ENCODE measurements at places on chromosomes 16 and 17.

GRCh38 chr16:78703936-78704335, 604.5 kb downstream of the WWOX start:
- DNase-seq: no peak

GRCh38 chr17:20022701-20023100, 13.5 kb downstream of the SPECC1 start:
- DNase-seq: no peak

DNA sequence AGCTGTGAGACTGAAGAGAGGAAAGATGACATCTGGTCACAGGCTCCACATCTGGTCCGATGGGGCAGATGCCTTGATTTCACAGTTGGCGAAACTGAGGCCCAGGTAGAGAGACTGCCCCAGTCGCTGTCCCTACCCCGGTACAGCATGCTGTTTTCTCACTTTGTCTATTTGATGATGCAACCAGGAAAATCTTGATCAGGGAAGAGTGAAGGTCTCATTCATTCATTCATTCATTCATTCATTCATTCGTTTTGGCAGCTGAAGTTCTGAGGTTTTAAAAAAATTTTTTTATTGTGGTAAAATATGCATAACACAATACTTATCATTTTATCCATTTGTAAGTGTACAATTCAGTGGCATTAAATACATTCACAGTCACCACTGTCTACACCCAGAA, 19.7 kb downstream of the CMIP start:
- DNase-seq: no peak

GRCh38 chr16:59044616-59045015, 310.5 kb upstream of the GOT2 start:
- no peak for DNase-seq

DNA sequence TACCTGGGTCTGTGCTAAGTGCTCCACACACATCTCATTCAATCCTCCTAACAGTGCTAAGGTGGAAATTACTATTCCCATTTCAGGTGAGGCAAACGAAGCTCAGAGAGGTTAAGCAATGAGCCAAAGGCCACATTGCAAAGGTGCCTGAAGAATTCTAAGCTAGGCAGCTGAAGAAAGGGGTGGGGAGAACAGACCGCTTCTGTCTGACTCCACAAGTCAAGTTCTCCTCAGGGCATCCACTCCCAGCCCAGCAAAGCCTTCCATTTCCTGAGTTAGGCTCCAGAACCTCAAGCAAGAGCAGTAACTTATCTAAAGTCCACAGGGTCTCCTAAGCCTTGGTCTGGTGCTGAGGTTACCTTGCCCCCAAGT, 27.0 kb upstream of the MRPS23 start:
- no peak for DNase-seq

GRCh38 chr17:20087538-20088250, 78.5 kb downstream of the SPECC1 start:
- no peak for DNase-seq

DNA sequence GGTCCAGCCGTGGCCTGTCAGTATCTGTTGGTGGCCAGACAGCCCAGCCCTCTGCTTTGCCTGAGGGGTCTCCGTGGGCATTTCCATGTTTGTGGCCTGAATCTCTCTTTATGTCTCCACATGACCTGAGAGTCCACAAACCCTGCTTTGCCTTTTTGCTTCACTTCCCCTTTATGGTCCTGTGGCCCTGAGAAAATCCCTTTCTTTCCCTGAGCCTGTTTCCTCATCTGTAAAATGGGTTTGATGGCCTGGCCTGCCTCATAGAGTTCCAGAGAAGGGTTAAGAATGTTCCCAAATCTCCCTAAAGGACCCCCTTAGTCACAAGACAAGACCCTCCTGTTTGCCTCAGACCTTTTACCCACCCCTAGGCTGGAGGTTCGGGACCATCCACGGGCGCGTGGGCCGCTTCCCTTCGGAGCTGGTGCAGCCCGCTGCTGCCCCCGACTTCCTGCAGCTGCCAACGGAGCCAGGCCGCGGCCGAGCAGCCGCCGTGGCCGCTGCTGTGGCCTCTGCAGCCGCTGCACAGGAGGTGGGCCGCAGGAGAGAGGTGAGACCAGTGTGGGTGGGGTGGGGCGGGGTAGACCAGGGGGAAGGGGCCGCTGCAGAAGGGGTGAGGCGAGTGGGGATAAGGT, 26.2 kb upstream of the ALKBH5 start:
- DNase-seq: no peak

- peak; percentile 69 for DNase-seq
Observed at GRCh38 chr17:70059071-70059470, 16.0 kb upstream of the KCNJ16 start.

GRCh38 chr17:36602030-36602748, 806 bp downstream of the MRM1 start:
- DNase-seq: peak; percentile 21

- DNase-seq: no peak
Observed at GRCh38 chr17:4678448-4679026, 25.4 kb downstream of the PELP1 start.

DNA sequence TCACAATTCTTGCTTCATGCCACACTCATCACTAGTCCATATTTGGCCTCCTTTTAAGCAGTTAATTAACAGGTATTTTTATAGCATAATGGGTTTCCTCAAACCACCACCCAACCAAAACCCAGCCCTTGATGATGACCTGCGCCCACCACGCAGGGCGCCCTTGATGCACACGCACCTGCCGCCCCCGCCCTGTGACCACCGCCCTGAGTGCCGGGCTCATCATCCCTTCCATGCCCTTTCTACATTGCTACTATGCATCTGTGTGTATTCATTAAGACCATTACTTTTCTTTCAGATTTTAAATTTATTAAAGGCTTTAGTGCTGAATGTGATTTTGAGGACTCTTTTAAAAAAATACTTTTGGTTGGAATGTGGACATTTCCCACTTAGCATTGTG, 204.8 kb upstream of the CHMP6 start:
- DNase-seq: no peak

DNA sequence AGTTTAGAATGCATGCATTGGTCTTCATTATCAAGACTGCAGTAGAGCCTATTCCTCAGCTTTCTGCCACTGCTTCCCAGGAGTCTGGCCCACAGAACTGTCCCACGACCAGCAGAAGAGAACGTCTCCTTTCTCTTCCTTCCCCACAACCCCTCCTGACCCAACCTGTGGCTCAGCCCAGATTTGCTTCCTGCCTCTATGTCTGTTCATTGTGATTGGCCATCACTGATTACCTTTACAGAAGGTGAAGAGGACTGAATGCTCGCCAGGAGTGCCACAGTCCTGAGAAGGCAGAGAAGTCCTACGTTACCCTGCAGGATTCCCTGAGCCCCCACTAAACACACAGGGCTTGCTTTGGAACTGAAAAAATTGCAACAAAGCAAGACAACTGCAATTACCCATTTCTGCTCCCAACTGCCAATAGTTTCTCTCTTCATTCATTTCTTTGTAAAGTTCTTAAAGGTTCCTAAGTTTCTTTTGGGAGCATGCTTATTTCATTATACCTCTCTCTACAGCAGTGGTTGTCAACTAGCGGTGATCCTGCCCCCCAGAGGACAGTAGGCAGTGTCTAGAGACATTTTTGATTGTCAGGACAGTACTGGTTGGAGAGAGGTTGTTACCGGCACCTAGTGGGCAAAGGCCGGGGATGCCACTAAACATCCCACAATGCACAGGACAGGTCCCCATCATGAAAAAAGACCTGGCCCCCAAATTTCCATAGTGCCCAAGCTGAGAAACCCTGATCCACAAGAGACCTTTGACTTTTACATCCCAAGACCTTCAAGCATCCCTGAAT, 4.5 kb upstream of the NAT9 start:
- peak; percentile 64 for DNase-seq

DNA sequence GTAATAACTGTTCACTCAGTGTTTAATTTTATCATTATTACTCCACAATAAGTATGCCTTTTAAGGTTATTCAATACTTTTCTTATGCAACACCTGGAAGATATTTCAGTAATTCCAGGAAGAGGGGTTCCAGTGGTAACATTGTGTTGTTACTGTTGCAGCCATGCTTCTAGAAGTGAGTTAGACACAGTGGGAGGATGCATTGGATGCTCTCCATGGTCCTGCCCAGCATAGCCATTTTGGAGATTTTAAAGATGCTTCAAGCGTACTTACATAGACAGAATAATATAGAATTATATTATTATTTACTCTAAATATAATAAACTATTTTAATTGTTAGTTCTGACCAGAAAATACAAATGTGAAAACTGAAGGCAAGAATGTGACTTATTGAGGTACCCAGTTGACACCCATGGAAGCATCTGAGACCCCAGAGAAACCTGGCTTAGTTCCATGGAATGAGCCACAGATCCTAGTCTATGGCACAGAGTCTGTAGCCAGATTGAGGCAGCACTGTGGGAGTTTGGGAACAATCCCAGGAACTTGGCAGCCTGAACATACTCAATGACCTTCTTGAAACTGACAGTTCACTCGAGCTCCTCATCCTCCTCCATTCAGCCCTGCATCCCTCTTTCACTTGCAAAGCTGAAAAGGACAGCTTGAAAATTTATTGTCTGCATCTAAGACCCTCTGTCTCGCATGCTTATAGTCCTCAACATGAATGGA, 190.1 kb upstream of the HS3ST4 start:
- DNase-seq: peak; percentile 60

DNA sequence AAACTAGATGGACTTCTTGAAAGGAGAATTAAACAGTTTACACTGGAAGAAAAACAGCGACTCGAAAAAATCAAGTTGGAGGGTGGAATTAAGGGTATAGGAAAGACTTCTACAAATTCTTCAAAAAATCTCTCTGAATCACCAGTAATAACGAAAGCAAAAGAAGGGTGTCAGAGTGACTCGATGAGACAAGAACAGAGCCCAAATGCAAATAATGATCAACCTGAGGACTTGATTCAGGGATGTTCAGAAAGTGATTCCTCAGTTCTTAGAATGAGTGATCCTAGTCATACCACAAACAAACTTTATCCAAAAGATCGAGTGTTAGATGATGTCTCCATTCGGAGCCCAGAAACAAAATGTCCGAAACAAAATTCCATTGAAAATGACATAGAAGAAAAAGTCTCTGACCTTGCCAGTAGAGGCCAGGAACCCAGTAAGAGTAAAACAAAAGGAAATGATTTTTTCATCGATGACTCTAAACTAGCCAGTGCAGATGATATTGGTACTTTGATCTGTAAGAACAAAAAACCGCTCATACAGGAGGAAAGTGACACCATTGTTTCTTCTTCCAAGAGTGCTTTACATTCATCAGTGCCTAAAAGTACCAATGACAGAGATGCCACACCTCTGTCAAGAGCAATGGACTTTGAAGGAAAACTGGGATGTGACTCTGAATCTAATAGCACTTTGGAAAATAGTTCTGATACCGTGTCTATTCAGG, 85.0 kb downstream of the C17orf58 start:
- DNase-seq: no peak

DNA sequence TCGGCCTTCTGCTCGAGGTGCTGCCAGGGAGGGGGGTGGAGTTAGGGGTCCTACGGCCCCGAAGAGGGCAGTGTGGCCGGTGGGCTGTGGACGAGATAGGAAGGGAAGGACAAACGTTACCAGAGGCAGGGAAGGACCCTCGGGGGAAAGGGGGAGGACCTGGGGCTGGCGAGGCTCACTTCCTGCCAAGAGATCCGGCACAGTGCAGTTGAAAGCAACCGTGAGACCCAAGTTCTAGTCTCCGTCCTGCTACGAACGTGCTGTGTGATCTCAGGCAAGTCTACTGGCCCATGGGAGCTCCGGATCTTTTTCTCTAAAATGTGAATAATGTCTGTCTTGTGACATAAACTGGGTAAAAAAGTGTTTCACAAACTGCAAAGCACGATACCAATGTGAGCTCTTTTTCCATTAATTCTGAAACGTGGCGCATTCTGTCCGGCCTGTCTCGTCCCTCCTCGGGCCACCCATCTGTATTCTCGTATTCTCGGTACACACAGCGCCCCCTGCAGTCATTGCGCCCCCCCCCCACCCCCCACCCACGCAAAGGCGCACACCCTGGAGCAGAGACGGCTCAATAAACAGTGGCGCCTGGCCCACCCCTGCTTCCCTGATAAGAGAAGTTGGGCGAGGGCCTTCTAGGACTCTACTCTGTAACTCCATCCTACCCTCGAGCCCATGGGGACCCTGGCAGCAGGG, 8.8 kb downstream of the CYGB start:
- no peak for DNase-seq

DNA sequence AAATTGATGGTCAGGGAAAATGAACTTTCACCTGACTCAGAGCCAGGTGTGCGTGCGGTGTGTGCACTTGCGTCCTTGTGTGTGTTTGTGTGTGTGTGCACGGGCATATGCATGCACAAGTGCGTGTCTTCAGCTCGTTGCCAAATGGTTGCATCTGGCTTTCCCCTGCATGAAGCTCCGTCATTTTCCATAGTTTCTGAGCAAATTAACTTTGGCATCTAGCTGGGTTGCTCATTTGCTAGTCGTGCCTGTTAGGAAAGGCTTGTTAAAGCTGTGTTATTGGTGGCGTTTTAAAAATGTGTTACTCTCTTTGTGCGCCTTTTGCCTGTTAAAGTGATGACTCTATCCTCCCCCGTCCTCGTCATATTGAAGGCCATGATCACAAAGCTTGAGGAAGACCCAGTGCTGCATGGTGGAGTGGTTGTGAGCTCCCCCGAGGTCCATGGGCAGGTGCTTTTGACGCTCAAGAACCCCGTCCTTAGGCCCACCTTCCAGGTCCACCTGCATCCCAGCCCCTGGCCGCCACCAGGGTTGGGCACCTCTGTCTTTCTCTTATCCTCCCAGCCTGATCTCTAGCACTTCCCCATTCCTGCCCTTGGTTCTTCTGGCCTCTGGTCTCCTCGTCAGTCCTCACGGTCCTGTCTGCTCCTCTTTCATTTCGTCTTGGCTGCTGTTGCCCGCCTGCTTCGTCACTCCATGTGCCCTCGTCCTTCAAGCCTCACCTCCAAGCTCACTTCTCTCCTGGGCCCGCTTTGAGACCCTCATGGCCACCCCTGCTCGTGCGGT, 355.8 kb downstream of the SNX29 start:
- no peak for DNase-seq

DNA sequence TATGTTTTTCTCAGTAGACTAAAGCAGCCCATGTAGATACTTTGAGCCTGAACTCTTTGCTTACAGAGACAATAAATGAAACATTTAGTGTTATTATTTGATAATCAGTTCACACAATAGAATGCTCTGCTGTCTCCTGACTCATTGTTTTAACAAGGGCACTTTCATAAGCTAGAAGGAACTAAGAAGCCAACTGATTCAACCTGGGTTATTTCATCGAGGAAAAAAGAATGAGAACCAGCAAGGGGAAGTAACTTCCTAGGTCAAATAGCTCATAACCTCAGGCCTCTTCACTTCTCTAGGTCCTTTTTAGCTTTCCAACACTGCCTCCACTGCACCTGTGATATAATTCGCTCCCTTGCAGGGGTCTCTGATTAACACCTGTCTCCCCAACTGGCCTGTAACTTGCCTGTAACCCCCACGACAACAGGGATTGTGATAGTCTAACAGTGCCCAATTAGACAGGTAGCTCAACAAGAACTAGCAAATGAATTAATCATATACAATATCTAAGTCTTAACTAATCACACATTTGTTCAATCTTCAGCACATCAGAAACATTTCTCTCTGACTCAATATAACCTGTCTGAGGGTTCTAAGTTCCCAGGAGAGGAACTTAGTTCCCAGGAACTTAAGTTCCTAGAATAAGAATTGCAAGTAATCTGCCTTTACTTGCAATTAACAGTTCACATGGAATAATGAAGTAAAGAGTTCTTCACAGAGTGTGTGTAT, 34.8 kb downstream of the RFFL start:
- DNase-seq: no peak

- no peak for DNase-seq
Observed at GRCh38 chr17:29562615-29563014, 4.2 kb downstream of the ABHD15 start.
